Astrocyte of the spinal cord (primary cell): ENCODE measurements at places on chromosomes 4 and X.

GRCh38 chr4:36213977-36214376 lies 30.3 kb downstream of the ARAP2 start:
- no peak for DNase-seq

DNA sequence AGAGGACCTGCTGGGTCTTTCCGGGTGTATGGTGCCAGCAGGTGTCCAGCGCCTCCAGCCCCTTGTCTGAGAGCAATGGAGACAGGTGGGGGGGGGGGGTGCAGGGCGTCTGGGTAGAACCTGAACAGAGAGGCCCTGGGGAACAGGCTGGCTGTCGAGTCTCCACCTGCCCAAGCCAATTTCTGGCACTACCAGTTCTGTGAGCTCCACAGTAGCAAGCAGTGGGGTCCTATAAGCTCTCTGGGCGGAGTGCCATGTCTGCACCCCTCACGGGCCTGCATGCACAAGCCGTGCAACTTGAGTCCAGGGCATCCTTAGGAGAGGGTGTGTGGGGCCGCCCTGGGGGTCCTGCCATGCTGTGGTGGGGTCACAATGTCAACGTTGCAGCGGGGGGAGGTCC lies 10.1 kb upstream of the FGFR3 start:
- DNase-seq = no peak

DNA sequence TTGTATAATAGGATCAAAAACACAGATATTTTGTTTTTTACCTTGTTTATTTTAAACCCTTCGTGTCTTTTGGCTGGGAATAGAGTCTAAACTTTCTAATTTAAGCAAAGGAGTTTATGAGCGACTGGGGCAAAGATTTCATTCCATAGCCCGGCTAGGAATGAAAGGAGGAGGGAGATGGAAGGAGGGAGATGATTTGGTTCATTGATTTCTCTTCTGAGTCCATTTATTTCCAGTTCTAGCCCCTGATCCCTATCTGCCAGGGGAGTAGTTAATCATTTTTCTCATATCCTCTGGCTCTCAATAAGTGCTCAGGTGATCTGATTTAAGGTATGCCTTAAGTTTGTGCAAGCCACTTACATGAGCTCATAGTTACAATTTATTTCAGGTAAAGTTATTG lies 120.0 kb downstream of the SPRY1 start:
- DNase-seq = no peak

GRCh38 chrX:13007519-13008188 lies 32.7 kb downstream of the TMSB4X start:
- DNase-seq = peak; percentile 62
